IMR-90 (cell line): ENCODE measurements at places on chromosomes 2 and 18. TPM values are rescaled to one million over a fixed set of nuclear protein-coding genes. Genes with fewer than 3 reads are reported as not detected.

SCN3A gene
- total RNA-seq, result 0.90 and 1.4 TPM in 2 replicates

CTAGE1 gene
- under 0.01 TPM in 1 of 2 replicates, not detected in the other for total RNA-seq

DNA sequence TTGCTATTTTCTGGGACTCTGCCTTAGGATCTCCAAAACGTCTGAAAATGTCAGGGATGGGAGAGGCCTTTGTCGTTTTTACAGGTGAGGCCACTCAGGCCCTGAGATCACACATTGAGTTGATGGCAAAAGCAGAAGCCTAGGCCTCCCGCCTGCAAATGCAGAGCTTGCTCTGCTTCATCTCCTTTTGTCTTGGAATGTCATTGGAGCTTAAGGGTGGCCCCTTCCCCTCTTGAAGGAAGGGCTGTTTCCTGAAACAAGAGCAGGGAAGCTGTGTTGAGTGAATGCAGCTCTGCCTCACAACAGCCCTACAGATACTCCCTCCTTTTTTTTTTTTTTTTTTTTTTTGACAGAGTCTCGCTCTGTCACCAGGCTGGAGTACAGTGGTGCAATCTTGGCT, 123.5 kb downstream of the GLI2 start:
- no peak for DNase-seq

DNA sequence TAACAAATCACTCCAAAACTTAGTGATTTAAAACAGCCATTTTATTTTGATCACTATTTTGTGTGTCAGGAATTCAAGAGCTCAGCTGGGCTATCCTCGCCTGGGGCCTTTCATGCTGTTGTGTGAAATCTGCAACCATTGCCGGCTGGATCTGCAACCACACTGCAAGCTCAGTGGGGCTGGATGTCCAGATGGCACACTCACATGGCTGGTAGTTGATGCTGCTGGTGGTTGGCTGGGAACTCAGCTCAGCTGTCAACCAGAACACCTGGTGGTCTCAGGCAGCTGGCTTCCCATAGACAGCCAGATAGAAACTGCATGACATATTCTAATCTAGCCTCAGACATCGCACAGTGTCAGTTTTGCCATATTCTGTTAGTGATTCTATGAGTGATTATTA, 30.6 kb upstream of the AP1S3 start:
- no peak for DNase-seq

C2orf81 gene
- under 0.01 and 0.18 TPM in 2 replicates for total RNA-seq

DNA sequence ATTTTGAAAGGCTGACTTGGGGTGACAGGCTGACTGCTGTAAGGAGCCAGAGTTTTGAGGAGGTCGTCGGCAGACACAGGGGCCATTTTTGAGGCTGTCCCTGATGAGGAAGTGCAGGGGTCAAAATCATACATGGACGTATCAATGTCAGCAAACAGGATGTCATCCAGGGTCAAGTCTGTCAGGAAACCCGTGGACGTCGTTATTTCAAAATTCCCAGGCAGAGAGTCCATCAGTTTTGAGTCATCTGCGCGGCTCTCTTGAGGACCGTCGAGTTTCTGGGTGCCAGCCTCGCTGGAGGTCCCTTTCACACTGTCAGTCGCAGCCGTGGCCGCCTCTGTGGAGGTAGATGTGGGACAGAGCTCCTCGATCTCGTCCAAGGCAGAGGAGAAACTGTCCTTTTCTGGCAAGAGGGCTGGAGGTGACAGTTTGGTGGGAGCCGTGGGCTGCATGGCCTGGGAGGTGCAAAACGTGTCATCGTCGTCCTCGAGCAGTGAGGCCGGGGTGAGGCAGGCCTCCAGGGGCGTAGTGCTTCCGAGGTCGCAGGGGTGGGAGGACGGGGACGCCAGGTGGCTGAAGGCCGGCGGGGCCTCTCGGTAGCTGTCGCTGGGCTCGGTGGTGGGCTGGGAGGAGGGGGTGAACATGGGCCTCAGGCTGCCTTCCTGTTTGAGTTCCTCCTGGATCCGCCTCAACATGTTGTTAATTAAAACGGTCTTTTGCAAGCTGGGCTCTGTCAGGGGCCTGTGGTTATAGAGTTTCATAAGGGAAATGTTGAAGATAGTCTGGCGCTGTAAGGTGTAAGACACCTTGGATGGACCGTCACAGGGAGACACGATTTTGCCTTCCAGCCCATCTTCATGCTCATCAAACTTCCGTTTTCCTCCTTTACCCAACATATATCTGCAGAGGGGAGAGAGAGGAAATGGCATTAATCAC, 17.5 kb downstream of the SERTAD2 start:
- DNase-seq, result no peak

- no peak for DNase-seq
These were observed 63.9 kb upstream of the SMIM21 start for GRCh38 chr18:75491361-75491760.

- DNase-seq, result no peak
These were observed 210.6 kb upstream of the AGAP1 start for GRCh38 chr2:235283246-235283645.

- no peak for DNase-seq
These were observed 18.9 kb downstream of the TTR start for GRCh38 chr18:31610286-31611205.
